Cardiac septum (tissue), 1 donor: ENCODE measurements at places on chromosomes 1 and 21. TPM values are rescaled to one million over a fixed set of nuclear protein-coding genes. Genes with fewer than 3 reads are reported as not detected.

DNA sequence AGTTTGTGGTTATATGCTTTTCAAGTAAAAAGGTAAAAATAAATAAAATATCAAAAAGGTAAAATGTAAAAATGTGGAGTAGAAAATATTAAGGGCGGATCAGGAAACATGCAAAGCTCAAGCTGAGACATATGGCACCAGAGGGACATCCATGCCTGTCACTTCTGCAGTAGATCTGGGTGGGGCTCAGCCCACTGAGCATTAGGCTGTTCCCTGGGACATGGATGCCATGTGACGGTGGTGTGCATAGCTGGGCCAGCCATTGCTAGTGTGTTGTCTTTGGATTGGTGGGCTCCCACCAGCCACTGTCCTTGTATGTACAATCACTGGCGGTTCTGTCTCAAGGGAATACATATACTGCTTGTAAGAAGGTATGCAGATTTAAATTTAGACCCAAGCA lies 3.0 kb downstream of the TTC13 start:
- DNase-seq = no peak

- no peak for DNase-seq
These were observed 7.7 kb downstream of the IFI6 start for GRCh38 chr1:27664291-27664690.

GRCh38 chr1:33097137-33097611 lies 16.2 kb downstream of the AZIN2 start:
- DNase-seq = no peak

Gene PPM1J
- total RNA-seq = 10.7 TPM

GRCh38 chr1:93681101-93681988 lies at the start of gene BCAR3:
TSS of gene BCAR3 (minus strand) at chr1:93681837. CDS start at chr1:93674930, 6,907 bp downstream.
- DNase-seq = peak; percentile 83

DNA sequence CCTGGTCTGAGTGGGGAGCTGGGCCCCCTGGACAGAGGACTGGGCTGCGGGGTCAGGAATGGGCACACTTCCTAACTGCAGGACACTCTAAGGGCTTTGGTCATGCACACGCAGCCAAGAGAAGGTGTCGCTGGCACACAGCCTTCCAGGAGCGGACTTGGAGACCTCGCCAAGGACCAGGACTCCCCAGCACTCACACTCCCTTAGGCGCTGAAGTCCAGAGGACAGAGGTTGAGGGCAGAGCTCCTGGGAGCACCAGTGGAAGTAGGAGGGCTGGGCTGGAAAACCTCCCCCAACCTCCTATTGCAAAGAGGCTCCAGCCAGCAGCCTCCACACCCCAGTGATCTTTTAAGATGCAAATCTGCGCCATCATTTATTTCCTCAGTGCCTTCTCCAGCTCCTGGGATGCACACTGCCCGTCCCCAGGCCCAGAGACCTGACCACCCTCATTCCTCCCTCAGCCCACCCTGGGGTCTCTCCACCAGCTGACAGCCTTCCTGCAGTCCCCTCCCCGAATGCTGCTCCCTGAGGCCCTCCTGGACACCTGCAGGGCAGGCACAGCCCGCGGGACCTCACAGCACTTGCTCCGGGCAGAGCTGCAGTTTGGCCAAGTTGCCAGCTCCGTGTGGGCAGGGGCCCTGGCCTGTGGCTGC lies 3.0 kb downstream of the TSPEAR start:
- DNase-seq = peak; percentile 63

DNA sequence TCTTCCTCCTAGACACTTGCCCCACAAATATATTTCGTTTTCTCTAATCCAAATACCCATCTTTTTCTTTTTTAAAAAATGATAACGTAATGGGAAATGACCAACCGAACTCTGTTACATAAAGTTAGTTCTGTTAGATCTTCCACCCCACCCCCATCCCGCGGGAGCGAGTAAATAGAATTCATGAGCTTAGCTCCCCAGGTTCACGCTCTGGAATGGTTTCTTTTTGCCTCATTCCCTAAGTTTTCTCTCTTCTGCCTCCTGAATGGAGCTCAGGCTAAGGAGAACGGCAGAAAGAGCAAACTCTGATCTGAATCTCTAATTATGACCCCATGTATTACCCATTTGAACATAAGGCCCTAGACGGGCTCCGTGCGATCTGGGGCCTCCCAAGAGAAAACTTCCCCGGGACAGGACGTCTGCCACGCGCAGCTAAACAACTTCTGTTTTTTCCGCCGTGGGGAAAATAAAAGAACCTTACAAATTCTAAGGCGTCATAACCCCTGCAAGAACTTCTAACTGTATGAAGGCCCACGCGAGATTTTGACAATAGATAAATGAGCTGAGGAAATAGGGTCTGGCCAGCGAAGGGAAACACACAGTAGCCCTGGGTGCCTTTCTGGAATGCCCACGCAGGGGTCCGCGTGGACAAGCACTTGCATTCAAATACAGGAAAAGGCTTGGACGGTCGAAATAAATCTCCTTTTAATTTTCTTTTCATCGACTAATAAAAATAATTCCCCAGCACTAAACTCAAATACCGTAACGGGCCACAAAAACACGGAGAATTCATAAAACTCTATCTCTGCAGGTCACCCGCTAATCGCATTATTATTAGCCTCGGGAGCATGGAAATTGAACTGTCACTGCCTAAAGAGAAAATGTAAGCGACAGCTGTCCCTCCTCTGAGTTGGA lies 2.2 kb downstream of the TBX15 start:
- no peak for DNase-seq

- no peak for DNase-seq
These were observed 114.4 kb upstream of the SLC35F3 start for GRCh38 chr1:233790121-233790520.
